ENCODE measurements at places on chromosomes 7 and 10.

DNA sequence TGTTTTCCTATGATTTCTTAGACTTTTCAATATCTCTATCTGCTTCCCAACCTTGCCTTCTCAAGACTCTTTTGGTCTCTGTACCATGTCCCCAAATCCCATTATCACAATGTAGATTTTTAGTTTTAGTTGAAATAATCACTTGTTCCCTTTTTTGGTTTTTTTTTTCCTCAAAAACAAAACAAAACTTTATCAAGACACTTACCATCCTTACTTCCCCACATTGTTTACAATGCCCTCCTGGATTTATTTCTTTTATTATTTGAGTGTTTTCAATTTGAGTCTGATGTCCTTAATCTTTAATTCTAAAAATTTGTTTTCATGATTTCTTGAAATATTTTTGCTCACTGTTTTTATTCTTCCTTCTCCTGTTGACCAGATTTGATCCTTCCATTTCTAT, 112.6 kb downstream of the CPED1 start:
- DNase-seq = no peak

DNA sequence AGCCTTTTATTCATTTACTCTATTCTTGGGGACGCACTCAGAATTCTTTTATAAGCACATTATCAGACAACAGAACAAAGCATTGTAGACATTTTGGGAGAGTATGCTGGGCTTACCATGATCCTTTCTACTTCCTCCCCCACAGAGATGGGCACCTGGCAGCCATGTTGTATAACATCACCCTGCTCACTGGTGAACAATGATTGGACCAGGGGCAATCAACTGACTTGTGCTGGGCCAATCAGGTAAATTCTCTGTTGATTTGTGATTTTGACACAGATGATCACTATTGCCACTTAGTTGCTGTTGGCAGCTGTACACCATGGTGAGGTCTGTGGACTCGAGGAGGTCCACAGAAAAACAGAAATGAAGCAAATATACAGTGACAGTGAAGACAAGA, 43.7 kb downstream of the WNT2 start:
- no peak for DNase-seq

- no peak for DNase-seq
Observed at GRCh38 chr10:114184276-114184675, 5.1 kb downstream of the TDRD1 start.

DNA sequence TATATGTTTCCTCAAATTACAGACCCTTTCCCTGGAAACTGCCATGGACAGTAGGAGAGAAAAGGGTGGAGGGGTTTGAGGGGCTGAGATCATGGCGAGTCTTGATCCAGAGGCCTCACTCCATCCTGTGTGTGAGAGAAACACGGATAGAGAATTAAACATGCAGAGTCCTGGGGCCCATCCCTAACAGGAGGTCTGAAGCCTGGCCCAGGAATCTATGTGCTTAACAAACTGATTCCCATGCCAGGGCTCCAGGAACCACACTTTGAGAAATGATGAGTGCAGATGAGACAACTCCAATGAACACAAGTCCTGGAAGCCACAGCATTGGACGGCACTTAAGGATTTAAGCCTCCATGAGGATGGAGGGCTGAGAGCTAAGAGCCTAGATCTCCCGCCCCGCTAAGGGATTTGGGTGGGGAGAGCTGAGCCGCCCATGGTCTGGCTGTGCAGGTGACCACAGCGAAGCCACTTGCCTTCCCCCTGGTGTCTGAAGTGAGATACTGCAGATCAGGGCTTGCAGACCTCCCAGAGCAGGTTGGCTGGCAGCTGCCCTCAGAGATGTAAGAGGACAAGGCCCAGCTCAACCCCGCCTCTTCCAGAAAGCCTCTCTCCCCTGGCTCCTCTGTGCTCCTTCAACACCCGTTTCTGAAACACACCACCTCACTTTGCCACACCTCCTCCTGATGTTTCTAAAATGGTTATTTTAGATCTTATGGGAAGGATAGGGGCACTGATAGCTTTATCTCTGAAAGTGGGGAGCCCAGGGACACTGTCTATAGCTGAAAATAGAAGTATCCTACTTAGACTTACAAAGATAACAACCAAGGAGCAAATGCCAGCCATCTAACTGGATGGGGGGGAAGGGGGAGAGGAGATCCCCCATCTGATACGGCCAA, 24.8 kb upstream of the EIF5AL1 start:
- peak; percentile 38 for DNase-seq

- no peak for DNase-seq
Observed at GRCh38 chr10:25064401-25064800, 48.0 kb downstream of the THNSL1 start.

DNA sequence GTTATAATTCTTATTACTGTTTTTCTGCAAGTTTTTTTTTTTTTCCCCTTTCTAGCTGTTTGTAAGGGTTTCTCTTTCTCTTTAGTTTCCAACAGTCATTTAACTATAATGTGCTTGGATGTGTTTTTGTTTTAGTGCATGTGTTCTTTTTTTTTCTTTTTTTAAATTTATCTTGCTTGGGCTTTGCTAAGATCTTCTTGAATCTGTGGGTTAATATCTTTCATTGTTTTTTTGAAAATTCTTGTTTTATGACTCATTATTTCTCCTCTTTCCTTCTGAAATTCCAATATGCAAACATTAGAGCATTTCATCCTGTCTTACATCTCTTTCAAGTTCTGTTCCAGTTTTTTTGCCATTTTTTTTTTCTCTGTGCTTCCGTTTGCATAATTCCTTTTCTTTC, 5.7 kb upstream of the HK1 start:
- no peak for DNase-seq

DNA sequence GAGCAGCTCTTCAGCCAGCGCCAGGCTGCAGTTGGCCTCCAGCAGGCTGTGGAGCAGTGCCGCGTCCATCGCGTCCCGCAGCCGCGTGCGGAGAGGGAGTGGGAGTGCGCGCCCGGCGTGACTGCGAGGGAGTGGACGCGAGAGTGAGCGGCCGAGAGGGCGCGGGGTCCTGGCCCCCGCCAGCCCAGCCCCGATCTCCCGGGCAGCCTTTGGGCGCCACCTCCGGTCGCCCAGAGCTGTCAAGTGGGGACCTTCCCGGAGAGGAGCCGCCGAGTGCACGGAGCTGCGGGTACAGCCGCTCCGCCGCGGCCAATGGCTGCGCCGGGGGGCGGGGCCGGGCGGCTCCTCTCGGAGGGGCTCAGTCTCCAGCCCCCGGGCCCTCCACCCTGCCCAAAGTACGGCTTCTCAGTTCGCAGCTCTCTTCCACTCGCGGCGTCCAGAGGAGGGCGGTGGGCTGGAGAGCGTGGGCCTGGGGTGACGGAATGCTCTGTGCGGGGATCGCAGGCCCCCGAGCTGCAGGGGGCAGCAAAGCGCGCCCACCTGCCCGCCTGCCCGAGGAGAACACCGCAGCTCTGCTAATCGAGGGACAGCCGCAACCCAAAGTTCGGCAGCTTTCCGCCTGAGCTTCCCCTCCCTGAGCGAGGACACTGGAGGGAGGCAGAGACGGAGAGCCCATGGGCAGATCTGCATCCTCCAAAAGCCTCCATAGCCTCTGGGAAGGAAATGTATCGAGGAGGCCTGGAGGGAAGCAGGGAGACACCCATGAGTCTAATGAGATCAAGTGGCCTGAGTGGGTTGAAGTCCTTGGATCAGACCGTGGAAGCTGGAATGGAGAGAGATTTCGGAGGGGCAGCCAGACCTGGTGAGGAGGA, at the start of gene CRHR2:
TSS of gene CRHR2 (minus strand) at position 245 of the 872 bp plus-strand sequence. CDS start at position 69, 176 bp downstream.
- DNase-seq = no peak

GRCh38 chr10:5751601-5752253, 61.5 kb downstream of the GDI2 start:
- no peak for DNase-seq

DNA sequence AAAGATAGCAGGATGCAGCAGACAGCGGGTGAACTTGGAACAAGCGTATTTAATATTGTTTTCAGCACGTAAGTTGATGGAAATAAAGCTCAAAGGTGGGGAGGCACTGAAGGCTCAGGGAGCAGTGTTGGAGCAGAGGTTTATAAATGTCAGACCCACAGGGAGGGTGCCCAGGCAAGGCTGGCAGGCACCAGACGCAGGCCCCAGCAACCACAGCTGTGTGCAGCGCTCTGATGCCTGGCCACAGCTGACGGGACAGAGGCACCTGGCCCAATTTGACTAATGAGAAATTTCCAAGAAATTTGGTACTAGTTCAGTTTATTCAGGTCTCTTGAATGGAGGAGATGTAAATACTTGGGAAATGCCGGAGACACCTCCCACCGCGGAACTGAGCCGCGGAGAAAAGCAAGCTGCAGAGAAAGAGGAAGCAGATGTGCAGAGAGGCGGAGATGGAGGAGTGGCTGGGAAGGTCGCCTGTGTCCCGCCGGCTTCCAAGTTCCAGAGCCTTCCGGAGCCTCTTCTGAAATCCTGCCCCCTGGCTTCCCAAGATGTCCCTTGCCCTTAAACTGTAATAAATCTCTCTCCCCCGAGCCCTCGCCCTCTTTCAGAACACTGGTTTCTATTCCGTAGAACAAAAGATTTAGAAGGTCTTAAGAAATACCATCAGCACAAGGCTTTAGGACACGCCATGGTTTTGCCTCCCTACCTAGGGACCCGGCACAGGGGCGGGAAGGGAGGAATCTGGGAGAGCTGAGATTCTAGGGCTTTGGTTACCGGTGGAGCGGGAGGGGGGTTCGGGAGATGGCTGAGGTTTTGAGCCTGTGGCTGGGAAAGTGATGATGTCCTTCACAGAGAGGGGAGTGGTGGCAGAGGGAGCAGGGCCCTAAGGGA, 38.4 kb upstream of the PLXNA4 start:
- DNase-seq = no peak

- no peak for DNase-seq
Observed at GRCh38 chr7:142066536-142066935, 45.0 kb upstream of the MGAM2 start.

DNA sequence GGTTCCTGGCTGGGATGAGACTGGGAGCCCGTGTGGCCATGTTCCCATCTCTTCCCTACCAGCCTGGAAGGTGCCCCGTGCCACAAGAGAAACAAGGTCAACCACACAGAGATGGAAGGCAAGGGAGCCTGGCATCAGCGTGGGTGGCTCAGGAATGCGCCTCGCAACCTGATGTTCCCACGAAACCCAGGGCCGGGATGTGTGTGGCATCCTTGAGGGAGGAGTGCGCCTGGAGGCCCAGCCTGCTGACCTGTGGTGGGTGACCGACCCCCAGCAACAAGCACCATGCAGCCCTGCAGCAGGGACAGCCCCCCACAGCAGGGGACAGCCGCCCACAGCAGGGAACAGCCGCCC, 267.2 kb downstream of the ELFN1 start:
- no peak for DNase-seq

- no peak for DNase-seq
Observed at GRCh38 chr10:132395704-132396493, 1.1 kb upstream of the PWWP2B start.

GRCh38 chr10:107553470-107553869, 389.0 kb upstream of the SORCS1 start:
- DNase-seq = no peak

DNA sequence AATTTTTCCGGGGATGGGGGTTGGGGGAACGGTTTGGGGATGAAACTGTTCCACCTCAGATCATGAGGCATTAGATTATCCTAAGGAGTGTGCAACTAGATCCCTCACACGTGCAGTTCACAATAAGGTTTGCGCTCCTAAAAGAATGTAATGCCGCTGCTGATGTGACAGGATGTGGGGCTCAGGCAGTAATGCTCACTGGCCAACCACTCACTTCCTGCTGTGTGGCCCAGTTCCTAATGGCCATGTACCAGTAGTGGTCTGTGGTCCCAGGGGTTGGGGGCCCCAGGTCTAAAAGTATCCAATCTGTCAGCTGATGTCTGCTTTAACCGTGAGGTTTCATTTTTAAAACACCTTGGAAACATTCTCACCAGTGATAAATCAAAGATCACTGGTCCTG, 2.2 kb downstream of the STN1 start:
- no peak for DNase-seq

GRCh38 chr10:43204943-43205671, 61.8 kb downstream of the RASGEF1A start:
- DNase-seq = peak; percentile 27

- no peak for DNase-seq
Observed at GRCh38 chr7:6691103-6691502, 15.6 kb downstream of the ZNF12 start.

GRCh38 chr10:6220418-6221191, 17.9 kb downstream of the PFKFB3 start:
- no peak for DNase-seq

DNA sequence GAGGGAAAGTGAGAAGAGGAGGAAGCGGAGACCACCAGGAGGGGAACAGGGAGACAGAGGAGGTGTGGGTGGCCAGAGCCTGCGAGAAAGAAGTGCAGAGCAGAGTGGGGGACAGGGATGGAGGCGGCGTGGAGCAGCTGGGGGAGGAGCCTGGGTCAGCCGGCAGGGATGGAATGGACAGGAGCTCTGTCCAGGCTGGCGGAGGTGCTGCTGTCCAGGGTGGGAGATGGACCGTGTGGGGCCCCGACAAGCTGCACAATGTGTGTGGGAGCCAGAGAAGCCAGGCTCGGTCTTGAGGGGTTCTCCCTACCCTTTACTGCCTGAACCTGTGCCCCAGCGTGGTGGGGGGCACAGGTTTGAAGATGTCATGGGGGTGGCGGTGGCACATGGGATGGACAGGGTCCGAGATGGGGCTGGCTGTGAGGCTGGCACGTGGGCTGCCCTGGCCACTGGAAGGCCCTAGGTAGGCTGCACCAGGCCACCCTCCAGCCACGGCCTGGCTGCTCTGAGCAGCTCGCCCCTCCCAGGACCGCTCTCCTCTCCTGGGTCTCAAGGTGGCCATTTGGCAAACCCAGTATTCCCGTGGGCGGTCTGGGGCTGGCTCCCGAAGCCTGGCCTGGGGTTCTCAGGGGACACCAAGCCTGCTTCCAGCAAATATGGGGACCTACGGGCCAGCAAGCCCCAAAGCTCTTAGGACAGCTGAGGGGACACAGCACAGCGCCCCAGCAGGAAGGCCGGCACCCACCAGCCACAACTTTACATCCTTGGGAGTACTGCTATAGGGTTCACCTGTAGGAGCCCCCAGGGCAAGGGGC, 32.3 kb downstream of the YKT6 start:
- no peak for DNase-seq

DNA sequence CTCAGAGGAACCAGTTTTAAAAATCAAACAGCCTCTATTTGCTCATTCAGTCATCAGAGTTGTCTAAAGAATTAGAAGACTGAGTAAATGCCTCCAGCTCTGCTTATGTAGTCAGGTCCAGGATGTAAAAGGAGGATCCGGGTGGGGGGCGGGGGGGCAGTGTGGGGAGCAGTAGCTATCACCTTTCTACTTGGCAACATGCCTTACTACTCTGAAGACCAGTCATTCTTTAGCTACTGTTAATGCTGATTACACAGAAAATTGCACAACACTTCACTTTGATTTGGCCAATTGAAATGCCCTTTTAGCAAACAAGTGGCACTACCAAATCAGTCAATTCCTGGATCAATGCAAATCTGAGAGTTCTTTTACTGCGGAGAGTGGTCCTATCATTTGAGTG, 164.2 kb downstream of the NXPH1 start:
- no peak for DNase-seq
